ENCODE measurements at places on chromosomes 5 and 9.

- DNase-seq = no peak
Measured at GRCh38 chr5:38639377-38640358, 83.2 kb upstream of the LIFR start.

DNA sequence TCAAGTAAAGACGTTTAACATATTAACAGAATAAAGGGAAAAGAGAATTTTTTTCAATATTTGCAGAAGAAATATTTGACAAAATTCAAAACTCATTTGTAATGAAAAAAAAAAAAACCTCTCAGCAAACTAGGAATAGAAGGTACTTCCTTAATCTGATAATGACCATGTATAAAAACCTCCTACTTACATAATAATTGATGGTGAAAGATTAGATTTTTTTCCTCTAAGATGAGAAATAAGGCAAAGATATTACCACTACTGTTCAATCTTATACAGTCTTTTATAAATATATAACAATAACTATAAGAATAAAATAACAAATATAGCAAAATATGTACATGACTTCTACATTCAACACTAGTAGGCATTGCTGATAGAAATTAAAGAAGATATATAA is 424.6 kb upstream of the KLF4 start:
- no peak for DNase-seq

GRCh38 chr5:147878066-147878759 is at the start of gene SCGB3A2:
Gene SCGB3A2, plus strand, starts transcription at chr5:147878711. Its CDS starts 93 bp downstream, at chr5:147878804.
- no peak for DNase-seq

DNA sequence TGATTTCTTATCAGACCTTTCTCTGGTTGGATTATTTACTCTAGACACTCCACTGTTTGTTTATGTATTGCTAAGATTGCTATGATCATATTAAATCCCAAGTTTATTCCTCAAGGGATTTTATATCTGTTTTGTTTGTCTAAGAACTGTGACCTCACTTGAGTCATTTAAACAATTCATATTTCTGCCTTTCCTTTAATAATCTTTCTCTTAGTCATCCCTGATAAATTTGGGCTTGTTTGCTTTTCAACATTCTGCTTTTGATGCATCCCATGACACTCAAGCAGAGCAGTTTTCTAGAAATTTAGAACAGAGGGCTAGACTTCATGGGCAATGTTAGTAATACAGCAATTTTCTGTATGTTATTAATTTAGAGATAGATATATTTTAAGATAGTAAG is 231.6 kb upstream of the TNC start:
- DNase-seq = no peak

- no peak for DNase-seq
Measured at GRCh38 chr9:132494857-132495256, 84.8 kb downstream of the CFAP77 start.

- no peak for DNase-seq
Measured at GRCh38 chr5:97076098-97076497, 66.3 kb downstream of the LIX1 start.

GRCh38 chr9:14156046-14156445 is 157.9 kb downstream of the NFIB start:
- DNase-seq = no peak

- no peak for DNase-seq
Measured at GRCh38 chr5:20030125-20030524, 42.1 kb upstream of the CDH18 start.

GRCh38 chr9:84343111-84343521 is 2.6 kb upstream of the SLC28A3 start:
- no peak for DNase-seq

DNA sequence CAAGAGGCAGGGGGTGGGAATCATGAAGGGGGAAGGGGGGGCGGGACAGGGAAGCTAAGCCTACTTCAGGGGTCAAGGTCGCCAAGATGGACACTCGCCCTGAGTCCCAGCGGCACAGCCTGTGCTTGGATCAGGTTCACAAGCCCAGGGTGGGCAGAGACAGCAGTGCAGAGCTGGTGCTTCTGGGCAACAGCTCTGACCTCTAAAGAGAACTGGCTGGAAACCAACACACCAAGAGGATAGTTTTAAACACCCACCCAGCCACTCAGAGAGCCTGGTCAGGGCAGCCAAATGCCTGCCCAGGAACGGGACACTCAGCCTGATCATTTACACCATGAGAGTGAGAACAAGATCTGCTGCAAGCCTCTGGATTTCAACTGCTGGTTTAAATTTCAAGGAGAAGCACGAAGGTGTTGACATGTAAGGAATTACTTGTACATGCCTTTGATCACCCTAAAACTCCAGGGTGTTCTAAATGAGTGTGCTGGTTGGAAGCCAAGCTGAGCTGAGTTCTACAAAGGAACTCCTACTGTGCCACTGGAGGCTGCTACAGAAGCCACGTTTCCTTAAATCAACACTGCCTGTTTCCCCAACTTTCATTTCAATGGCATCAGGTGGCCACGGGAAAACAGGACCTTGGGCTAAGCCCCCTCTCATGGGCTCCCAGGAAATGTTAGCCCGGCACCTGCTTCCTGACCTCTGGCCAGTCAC is 91.5 kb downstream of the TTLL11 start:
- no peak for DNase-seq

DNA sequence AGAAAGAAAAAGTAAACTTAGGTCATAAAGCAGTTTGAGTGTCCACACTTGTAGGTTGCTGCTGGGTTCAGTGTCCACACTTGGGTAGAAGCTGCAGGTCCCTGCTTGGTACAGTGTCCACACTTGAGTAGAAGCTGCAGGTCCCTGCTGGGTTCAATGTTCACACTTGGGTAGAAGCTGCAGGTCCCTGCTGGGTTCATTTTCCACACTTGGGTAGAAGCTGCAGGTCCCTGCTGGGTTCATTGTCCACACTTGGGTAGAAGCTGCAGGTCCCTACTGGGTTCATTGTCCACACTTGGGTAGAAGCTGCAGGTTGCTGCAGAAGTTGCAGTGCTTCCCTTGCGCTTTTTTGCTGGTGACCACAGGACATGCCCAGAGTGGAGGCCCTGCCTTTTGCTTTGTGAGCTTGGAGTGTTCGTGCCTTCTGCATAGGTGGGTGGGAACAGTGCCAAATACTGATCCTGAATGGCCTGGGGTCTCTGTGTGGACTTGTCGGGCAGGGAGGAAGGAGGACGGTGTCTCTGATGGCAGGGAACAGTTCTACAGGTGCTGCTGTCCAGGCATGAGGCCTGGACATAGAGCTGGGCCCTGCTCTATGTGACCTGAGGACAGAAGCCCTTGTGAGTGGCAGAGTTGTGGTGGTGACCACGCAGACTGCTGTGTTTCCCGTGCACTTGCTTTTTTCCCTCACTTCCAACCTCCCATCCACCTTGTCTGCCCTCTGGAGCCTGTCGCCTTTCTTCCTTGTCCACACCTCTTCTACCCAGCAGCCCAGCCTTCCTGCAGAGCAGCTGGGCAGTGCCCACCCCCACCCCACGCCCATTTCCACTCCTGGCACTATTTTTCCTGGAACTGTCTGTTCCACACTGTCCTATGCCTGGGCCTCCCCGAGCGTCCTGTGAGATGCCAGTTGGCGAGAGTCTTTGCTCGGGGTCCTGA is 120.8 kb downstream of the EHMT1 start:
- DNase-seq = no peak

- DNase-seq = no peak
Measured at GRCh38 chr5:143801252-143801939, 10.6 kb upstream of the HMHB1 start.

- no peak for DNase-seq
Measured at GRCh38 chr9:126856326-126856877, 4.0 kb upstream of the ZBTB34 start.

DNA sequence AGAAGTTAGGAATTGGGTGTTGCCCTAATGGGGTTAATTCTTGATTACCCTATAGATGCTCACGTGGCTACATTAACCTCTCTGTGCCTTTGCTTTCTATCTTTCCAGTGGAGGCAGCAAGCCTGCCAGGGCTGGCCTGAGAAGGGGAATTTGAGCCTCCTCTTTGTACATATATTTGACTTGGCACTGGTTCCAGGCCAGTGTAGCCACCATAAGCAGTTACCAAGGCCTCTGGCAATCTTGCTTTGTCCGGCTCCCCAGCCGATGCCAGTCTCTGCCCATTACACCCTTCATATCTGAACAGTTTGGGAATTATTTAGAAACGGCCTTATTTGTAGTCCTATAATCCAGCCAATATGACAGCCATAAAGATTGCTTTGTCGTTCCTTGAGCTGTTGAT is 58.6 kb upstream of the PPARGC1B start:
- DNase-seq = no peak

- DNase-seq = no peak
Measured at GRCh38 chr9:78278177-78278777, 18.6 kb upstream of the PSAT1 start.

DNA sequence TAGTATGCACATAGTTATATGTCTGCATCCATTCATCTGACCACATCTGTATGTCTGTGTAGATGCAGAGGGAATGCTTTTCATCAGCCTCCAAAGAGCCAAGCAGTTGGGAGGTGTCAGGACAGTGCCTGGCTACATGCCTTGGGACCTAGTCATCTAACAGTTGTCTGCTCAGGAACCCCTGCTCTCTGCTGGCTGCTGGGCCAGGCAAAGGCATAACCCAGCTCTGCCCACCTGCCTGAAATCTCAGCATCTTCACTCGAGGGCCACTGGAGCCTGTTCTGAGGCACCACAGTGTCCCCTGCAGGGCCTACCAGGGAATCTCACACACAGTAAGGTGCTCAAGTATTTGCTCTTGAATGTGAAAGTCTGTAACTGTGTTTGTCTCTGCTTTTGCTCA is 3.7 kb downstream of the C9orf50 start:
- DNase-seq = no peak

DNA sequence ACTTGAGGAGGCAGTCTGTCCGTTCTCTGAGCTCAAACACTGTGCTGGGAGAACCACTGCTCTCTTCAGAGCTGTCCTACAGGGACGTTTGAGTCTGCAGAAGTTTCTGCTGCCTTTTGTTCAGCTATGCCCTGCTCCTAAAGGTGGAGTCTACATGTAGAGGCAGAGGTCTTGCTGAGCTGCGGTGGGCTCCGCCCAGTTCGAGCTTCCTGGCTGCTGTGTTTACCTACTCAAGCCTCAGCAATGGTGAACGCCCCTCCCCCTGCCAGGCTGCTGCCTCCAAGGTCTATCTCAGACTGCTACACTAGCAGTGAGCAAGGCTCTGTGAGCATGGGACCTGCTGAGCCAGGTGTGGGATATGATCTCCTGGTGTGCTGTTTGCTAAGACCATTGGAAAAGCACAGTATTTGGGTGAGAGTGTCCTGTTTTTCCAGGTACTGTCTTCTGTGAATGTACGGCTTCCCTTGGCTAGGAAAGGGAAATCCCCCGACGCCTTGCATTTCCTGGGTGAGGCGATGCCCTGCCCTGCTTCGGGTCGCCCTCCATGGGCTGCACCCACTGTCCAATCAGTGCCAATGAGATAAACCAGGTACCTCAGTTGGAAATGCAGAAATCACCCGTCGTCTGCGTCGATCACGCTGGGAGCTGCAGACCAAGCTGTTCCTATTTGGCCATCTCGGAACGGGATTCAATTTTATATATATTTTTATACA is 58.5 kb downstream of the CNTRL start:
- peak; percentile 79 for DNase-seq

- no peak for DNase-seq
Measured at GRCh38 chr9:5489630-5490490, 20.5 kb upstream of the PDCD1LG2 start.

DNA sequence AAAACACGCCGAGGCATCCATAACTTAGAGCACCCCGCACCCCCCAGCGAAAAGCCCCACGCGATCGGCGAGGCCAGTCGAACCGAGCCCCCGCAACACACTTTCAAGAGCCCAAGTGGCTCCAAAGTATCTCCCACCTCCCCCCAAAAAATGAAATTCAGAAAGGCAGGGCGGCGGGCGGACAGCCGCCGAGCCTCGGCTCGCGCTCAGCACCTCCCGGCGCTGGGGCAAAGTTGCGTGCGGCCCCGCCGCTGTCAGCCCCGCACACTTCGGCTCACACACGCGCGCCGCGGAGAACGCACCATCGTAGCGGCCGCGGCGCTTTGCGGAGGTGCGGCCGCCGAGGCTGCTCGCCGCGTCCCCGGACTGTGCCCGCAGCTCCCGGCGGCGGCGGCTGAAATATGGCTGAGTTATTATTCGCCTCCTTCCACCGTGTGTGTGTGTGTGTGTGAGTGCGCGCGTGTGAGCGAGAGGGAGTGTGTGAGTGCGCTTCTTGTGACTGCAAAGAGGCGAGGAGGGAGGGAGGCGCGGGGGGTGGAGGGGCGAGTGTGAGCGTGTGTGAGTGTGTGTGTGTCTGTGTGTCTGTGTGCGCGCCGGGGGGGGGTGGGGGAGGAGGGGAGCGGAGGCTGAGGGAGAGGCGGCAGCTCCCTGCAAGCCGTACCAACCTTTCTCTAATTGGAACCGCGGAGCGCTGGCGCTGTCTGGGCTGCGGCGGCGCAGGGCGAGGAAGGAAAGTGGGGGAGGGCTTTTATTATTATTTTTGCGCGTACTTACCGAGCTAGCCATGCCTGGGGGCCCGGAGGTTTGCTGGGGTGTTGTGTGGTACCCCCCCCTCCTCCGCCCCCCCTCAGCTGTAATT is 599 bp downstream of the MLLT3 start:
- peak; percentile 86 for DNase-seq

GRCh38 chr5:140628711-140629110 is 4.3 kb downstream of the CD14 start:
- DNase-seq = no peak

DNA sequence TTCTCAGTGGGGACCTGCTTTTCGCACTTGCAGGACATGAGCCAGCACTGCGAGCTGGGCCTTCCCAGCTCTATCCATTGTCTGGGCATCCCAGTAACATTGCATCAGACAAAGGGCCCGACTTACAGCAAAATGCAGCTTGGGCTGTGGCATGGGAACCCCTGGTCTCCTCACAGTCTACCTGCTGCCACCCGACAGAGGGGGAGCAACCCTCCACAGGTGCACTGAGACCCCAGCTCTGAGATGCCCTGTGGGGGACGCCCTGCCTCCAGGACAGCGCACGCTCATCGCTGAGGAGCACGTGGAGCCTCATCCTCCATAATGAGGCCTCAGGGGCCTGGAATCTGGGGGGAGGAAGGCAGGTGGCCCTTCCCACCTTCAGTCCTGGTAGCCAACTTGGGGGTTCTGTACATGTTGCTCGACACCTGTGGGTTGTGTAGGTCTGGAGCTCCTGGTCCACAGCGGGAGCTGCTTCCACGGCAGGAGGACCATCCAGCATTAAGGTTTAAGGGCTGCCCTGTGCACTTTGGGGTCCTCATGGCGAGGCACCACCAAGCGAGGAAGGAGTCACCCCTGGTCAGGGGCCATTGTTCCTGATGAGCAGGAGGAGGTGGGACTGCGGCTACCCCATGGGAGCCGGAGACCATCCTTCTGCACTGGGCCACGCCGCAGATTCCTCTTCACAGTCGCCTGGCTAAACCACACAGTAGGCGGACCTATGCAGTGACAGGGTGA is 376.5 kb upstream of the IRX1 start:
- DNase-seq = no peak

DNA sequence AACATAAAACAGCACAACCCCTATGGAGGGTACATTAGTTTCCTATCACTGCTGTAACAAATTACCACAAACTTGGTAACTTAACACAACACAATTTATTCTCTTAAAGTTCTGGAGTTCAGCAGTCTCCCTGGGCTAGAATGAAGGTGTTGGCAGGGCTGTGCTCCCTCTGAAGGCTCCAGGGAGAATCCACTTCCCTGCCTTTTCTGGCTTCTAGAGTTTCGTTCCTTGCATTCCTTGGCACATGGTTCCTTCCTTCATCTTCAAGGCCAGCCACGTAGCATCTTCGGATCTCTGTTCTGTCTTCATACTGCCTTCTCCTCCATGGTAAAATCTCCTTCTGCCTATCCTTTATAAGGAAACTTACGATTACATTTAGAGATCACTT is 25.0 kb upstream of the GSN start:
- no peak for DNase-seq

- no peak for DNase-seq
Measured at GRCh38 chr5:137091472-137091871, 407.7 kb downstream of the SPOCK1 start.

Measured in upper lobe of right lung (tissue), 1 donor.